RCC 7860 (cell line): ENCODE measurements at places on chromosomes 1 and 21.

DNA sequence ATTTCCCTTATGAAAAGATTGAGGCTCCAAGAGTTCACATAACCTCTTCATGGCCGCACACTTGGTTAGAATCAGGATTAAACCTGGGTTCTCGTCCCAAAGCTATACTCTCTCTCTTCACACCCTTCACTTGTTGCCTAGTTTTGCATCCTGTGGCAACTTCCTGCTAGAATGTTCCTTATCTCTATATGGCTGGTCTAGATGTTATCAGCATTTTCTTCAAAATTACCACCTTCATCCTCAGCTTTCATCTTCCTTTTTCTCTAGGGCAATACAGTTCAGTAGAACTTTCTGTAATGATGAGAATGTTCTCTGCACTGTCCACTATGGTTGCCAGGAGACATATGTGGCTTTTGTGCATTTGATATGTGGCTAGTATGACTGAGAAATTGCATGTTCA, 31.1 kb upstream of the BCAR3 start:
- no peak for DNase-seq

DNA sequence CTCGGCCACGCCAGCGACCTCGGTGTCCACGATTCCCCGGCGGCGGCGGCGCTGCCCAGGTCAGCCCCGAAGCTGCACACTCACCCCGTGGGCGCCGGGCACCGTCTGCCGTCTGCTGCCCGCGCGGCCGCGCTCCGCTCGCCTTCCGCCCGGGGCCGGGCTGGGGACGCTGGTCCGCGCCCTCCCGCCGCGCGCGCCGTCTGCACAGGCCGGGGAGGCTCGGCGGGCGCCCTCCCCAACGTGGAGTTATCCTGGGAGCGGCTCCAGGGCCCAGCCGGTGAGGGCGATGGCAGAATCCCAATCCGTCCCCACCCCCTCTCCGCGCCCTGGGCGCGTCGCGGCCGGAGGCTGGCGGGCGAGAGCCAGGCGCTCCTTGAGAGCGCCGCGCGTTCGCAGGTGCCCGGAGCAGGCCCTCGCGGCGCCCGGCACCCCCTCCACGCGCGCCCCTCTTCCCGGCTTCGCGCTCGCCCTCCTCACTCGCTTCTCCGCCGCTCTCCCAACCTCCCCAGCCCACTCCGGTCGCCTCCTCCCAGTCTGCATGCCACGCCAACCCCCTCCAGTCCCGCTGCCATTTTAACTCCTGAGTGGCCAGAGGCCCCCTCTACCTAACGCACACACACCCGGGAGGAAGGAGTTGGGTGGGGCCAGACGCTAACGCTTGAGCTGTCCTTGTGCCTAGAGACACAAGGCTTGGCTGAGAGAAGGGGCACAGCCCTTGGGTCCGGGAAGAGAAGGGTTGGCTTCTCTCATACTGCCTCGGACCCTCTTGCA, at the start of gene LRRN2:
Gene LRRN2 (minus strand): TSS at position 503 of the 771 bp plus-strand sequence. CDS start 65,746 bp downstream, outside the sequence.
- DNase-seq: no peak

- DNase-seq: peak; percentile 41
These were observed 122.5 kb downstream of the GIPC2 start for GRCh38 chr1:78168306-78168705.

- no peak for DNase-seq
These were observed 68.7 kb upstream of the KCNA3 start for GRCh38 chr1:110743397-110743796.

GRCh38 chr1:182604175-182605164, at the start of gene RGS16:
RGS16 (minus strand) TSS chr1:182604389; CDS start chr1:182604259, 130 bp downstream.
- DNase-seq: no peak

GRCh38 chr1:240344918-240345317, 253.2 kb downstream of the FMN2 start:
- no peak for DNase-seq

DNA sequence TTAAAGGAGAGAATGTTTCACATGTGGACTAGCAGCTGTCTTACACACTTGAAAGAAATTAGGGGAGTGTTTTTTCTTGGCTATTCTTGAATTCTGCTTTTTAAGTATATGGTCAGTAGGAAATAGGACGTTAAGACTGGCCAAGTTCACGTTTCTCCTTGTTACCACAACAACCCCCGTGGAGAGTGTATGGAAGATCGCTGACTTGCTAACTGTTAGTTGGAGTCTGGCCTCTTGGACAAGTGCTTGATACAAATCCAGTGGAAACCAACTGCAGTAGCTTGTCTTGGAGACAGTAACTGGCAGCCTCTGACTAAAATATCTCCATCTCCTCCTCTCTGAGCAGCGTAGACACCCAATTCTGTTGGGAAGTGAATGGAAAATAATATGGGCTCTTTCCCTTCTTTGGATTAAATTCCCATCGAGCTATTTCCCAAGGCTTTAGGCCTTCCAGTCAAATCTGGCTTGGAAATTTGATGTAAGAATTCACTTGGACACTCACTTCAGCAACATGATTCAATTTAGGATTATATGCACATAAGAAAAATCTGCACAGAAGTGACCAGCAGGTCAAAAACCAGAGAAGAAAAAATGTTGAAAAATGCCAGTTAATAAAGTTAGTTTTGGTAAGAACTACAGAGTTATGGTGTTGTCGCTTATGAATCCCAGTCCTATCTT, 3.6 kb upstream of the NFIA start:
- DNase-seq: no peak

- DNase-seq: no peak
These were observed 31.0 kb downstream of the ATP5PO start for GRCh38 chr21:33884376-33885171.

DNA sequence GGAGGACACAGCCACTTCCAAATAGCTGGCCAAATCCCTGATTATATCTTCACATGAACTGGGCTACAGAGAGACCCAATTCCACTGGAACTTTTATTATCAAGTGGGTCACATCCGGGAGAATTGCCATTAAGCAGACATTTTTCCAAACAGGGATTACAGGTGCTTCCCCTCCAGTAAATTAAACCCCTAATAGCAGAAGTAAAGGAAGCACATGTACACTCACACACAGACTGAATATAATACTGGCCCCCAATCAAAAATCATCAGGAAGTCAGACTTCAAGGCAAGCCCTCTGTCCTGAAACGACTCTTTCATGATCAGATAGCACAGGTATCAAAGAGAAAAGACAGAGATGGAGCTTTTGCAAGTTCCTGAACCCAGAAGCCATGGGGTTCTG, 118.6 kb upstream of the PPP2R5A start:
- no peak for DNase-seq

DNA sequence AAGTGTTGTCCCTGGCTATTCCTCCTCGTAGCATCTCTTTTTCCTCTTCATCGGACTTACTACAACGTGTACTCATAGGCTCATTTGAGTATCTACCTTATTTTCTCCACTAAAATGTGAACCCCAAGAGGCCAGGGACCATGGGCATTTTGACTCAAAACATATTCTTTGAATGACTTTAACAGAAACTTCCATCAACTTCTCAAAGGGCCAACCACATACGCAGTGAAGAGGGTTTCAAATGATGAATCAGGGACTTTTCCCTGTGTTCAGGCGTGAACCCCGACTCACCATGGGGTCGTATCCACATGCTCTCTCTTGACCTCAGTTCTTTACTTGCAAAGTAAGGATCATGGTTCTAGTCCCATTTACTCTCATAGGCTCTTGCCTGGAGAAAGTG, 20.2 kb upstream of the GPR137B start:
- DNase-seq: no peak

DNA sequence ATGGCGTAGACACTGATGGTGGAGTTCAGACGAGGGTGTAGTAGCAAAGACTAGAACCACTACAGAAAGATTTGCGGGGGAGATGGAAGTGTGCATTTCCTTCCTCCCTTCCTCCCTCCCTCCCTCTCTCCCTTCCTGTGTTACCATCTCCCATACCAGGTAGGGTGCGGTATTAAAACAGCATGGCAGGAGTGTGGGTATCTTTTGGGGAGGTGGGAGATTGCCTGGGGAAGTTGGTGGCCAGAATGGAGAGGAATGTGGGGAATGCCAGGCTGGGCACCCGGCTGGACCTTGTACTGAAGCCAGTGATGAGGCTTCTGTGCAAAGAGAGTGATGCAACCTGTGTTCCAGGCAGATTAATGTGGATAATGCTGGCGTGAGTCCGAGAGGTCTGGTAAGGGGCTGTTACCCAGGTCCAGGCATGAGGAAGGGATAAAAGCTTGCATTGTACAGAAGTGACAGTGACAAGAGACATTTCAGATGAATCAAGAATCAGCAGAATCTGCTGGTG, 30.3 kb upstream of the PPP2R5A start:
- DNase-seq: no peak

- no peak for DNase-seq
These were observed 23.9 kb upstream of the RUNX1 start for GRCh38 chr21:35072960-35073359.

GRCh38 chr1:46528297-46528955, 23.0 kb downstream of the KNCN start:
- no peak for DNase-seq

GRCh38 chr21:20592463-20592862, 405.7 kb upstream of the NCAM2 start:
- DNase-seq: no peak

GRCh38 chr1:183424691-183425090, 6.5 kb upstream of the NMNAT2 start:
- no peak for DNase-seq

DNA sequence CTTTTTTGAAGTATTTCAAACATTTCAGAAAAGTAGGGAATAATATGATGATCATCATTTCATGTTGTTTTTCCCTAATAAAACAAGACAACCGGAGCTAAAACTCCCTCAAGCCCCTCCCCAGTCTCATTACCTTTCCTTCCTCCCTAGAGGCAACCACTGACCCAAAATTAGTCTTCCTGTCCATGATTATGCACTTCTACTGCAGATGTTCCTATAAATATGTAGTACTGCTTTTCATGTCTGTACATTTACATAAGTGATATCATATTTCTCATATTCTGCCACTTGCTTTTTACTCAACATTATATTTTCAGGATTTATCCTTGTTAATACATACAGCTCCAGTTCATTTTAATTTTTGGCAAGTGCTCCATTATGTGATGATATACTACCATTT, 58.7 kb upstream of the GOLT1A start:
- no peak for DNase-seq

- peak; percentile 98 for DNase-seq
These were observed 86.2 kb downstream of the SLC66A1 start for GRCh38 chr1:19398309-19398760.

DNA sequence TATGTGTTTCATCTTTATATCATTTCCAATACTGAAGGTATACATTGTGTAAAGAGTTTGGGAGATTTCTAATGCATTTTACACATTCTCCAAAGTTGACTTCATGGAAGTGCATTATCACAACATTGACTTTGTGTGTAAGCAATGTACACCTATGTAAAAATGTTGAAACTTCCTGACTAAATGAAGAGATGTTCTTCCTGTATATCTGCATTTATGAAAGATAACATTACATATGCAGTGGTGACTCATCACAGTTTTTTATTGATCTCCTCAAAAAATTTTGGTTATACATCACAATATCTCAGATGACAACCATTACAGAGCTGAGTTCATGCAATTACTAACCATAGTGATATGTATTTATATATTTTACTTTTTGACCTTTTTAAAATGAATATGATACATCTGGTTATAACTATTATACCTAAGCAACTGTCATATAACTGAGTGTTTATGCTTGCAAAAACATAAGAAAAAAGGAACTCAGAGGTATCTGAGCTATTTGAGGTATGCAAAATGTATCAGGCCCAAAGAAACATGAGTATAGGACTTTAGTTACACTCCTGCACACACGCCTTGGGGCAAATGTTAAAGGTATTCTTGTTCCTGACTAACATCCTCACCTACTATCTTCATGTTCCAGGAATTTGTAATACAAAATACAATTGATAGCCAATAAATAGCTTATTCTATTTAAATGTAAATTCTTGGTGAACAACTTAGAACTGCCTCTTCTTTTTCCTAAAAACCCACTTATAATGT, 88.2 kb upstream of the OLFM3 start:
- DNase-seq: no peak

DNA sequence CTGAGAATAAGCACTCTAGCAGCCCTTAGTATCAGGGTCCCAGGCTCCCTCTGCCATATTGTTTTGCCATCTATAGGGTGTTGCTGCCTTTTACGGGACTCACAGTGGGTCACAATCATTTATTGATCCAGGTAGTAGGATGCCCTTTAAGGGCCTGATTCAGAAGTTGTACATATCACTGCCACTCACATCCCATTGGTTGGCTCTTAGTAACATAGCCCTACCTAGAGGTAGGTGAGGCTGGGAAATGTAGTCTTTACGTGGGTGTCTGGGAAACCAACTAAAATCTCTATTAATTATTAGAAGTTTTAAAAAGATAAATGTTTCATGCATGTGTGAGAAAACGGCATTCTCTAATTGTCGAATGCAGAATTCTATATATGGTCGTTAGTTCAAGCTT, 78.8 kb upstream of the ATP5PO start:
- no peak for DNase-seq

DNA sequence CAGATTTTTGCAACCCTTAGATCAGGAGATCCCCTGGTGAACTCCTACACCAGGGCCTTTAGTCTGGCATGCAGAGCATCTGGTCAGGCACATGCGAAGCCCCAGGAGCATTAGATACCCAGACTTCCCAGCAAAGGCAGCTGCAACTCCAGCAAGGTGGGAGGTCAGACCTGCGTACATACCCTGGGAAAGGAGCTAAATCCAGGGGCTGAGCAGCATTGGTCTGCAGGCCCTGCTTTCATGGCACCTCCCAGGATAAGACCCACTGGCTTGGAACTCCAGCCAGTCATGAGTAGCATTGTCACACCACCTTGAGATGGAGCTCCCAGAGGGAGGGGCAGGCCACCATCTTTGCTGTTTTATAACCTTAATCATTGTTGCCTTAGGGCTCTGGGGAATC, 92.3 kb downstream of the KCNT2 start:
- DNase-seq: no peak

- no peak for DNase-seq
These were observed 49.6 kb downstream of the SLC66A1 start for GRCh38 chr1:19361611-19362147.

GRCh38 chr1:171468120-171468750, 17.1 kb upstream of the PRRC2C start:
- DNase-seq: peak; percentile 73

- no peak for DNase-seq
These were observed 10.4 kb downstream of the TRABD2B start for GRCh38 chr1:47986761-47987200.

GRCh38 chr1:203450479-203451149, 25.0 kb upstream of the PRELP start:
- DNase-seq: no peak

DNA sequence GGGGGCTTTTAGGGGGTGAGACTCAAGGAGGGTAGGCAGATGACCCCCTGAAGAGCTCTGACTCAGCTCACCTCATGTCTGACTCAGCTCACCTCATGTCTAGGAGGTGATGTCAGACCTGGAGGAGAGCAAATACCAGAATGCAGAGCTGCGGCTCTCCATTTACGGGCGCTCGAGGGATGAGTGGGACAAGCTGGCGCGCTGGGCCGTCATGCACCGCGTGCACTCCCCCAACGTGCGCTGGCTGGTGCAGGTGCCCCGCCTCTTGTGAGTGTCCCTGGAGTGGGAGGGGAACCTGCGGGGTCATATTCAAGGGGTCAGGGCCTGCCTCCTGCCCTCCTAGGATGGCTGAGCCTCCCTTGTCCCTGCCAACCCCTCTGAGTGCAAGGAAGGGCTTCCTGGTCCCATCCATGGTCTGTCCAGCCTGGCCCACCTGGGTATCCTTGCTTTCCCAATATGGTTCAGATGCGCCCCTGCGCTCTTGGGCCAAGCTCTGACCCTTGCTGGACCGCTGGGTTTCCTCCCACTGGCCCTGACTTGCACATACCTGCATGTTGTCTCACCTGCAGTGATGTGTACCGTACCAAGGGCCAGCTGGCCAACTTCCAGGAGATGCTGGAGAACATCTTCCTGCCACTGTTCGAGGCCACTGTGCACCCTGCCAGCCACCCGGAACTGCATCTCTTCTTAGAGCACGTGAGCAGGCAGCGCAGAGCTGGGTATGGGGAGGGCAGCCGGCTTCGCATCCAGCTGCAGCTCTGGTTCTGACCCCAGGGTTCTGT, 9.1 kb downstream of the AMPD2 start:
- peak; percentile 99 for DNase-seq
